ENCODE measurements at places on chromosomes 3 and 15.
A peak's percentile ranks its signal among the peaks of the same experiment; 100 is the strongest.

GRCh38 chr15:70113304-70113700, 15.6 kb upstream of the TLE3 start:
- DNase-seq = no peak

DNA sequence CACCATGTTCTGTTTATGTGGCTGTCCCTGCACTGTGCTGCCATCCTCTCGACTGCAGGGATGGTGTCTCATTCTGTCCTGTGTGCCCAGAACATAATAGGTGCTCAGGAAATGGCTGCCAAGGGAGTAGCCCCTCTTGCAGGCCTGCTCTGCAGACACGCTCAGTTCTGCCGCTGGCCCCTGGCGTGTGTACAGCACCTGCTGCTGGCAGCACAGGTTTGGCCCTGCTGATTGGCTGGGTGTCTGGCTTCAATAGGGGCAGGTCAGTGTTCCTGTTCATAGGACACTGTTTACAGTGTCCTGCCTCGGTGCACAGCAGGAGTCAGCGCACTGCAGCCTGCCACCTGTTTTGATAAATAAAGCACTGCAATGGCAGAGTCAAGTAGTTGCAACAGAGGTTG, 146.9 kb downstream of the DNAJB8 start:
- no peak for DNase-seq

DNA sequence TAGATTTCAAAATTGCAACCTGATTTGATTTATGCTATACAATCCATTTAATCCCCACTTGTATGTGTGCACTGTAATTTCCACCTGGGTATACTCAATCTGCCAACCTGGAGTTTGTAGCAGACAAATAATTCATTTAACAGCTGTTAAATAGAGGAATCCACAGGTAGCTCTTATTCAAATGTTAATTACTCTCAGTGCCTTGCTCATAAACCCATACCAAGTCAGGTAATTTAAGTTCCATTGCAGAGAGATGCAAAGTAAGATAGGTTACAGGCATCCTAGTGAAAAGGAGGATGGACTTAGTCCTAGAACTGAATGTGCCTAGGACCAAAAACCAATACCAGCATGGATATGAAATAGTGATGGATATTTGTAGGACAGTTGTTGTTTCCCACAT, 674.2 kb downstream of the TBL1XR1 start:
- peak; percentile 3 for DNase-seq

DNA sequence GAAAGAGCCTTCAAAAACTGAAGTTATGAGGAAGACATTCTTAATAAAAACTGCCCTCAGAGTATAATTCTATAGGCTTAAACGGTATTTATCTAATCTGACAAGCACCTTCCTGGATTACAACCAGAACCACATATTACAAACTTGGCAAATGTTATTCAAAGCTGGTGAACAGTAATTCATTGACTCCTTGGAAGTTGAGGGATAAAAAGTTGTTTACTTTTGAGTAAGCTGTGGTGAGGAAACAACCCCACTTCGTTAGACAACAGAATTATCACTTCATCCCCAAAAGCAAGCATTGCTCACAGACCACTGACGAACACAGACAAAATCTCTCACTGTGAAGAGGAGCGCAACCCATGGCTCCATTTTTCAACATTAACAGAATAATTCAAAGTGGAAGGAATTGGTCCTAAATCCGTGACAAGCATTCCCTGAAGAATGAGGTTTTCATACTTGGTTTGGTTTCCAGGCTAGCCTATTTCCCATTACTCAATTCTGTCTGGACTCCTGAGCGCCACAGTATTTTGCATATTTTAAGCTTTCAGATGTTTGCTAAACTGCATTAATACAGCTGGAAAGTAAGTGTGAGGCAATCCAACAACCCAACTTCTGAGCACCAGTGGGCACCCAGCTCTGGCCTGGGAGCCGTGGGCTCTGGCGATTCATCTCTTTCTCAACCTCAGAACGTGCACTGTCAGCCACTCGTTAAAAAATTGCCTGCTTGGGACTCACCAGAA, 32.7 kb downstream of the LRIG1 start:
- no peak for DNase-seq

- no peak for DNase-seq
Observed at GRCh38 chr3:178950676-178951075, 120.9 kb downstream of the ZMAT3 start.

DNA sequence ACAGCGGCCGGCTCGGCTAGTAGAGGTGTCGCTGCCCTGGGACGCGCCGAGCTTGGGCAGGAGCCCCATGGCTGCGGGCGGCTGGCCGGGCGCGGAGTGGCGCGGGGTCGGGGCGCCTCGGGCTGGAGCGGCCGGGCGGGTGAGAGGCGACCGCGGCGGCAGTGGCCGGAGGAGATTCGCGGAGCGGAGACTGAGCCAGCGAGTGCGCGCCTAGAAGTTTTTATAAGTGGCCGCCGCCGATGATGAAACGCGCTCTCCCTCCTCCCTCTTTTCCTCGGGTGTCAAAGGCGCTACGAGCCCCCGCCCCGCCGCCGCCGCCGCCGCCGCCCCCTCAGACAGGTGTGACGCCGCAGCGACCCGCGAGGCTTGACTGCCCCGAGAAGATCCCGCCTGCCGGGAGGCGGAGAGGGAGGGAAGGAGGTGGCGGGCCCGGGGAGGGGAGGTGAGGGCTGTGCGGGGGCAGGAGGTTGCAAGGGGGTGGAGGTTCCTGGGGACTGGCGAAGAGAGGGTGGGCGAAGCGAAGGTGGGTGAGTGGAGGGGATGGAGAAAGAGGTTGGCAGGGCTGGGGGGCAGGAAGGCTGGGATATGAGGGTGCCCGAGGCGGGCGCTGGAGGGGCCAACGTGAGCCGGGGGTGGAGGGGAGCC, at the start of gene SLCO2A1:
Gene SLCO2A1, minus strand, starts transcription at position 192 of the 645 bp plus-strand sequence. Its CDS starts 123 bp downstream, at position 69.
- peak; percentile 90 for DNase-seq
